ENCODE measurements at places on chromosomes 11 and 22. TPM values are rescaled to one million over a fixed set of nuclear protein-coding genes. Genes with fewer than 3 reads are reported as not detected.
A peak's percentile ranks its signal among the peaks of the same experiment; 100 is the strongest.

The LAMTOR1 gene
- total RNA-seq = 70.2 TPM

GRCh38 chr11:104078995-104079394 lies 42.6 kb downstream of the DDI1 start:
- no peak overlapping the region for H3K4me3 ChIP-seq
- H3K36me3 ChIP-seq = no peaks in the 10 kb centered on the region
- H3K27ac ChIP-seq = no peak overlapping the region

- peak overlapping the region; percentile 45 for H3K4me3 ChIP-seq
- peaks cover 57% of the 10 kb centered on the region for H3K4me1 ChIP-seq
- H3K36me3 ChIP-seq = no peaks in the 10 kb centered on the region
- H3K27ac ChIP-seq = peak overlapping the region; percentile 84
These were observed 11.9 kb upstream of the CD44 start for GRCh38 chr11:35126879-35127581.

DNA sequence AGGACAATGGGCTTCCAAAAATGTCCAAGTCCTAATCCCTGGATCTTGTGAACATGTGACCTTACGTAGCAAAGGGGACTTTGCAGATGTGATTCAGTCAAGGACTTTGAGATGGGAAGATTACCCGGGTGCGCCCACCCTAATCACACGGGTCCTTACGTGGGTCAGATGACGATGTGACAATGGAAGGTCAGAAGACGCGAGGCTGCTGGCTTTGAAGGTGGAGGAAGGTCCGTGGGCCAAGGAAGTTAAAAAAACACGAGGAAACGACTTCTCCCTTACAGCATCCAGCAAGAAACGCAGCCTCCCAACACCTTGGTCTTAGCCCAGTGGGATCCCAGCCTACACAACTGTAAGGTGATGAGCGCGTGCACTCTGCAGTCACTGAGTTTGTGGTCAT lies 860.1 kb downstream of the TBC1D22A start:
- no peaks in the 10 kb centered on the region for H3K4me1 ChIP-seq
- no peak for DNase-seq
- H3K36me3 ChIP-seq = no peaks in the 10 kb centered on the region
- no peak overlapping the region for H3K4me3 ChIP-seq
- H3K27me3 ChIP-seq = no peaks in the 10 kb centered on the region

The IL10RA gene
- 87.8 TPM for total RNA-seq

The AP1B1 gene
- 89.5 TPM for total RNA-seq

DNA sequence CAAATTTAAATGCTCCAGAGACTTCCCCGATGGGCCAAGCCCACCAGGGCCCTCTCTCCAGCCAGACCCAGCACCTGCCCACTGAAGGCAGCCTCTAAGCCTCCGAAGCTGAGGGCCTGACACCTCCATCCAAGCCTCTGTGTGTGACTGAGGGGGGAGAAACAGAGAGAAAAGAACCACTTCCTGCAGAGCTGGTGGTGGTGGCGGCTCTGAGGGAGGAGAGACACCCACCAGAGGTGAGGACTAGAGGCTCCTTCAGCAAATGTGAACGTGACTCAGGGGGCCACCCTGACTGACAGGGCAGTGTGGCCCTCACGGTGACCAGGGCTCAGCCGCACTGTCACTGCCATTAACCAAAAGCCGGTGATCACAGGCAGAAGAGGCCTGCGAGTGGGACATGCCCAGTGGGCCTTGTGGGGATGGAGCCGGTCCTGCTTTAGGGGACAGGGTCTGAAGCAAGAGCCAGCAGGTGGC lies 31.0 kb upstream of the CD5 start:
- H3K36me3 ChIP-seq = peaks cover 58% of the 10 kb centered on the region
- peak overlapping the region; percentile 67 for H3K27ac ChIP-seq
- H3K27me3 ChIP-seq = no peaks in the 10 kb centered on the region
- peaks cover 88% of the 10 kb centered on the region for H3K4me1 ChIP-seq
- peak overlapping the region; percentile 47 for H3K4me3 ChIP-seq

The CRYBB3 gene
- total RNA-seq = not detected

The RASD2 gene
- not detected for total RNA-seq

The CENATAC gene
- 50.1 TPM for total RNA-seq

The GSTT2 gene
- total RNA-seq = not detected

The LIF gene
- 455 TPM for total RNA-seq

GRCh38 chr11:115127790-115128189 lies 376.4 kb downstream of the CADM1 start:
- peaks cover 6% of the 10 kb centered on the region for H3K27me3 ChIP-seq
- H3K4me3 ChIP-seq = no peak overlapping the region
- no peaks in the 10 kb centered on the region for H3K36me3 ChIP-seq
- no peak for DNase-seq
- no peak overlapping the region for H3K27ac ChIP-seq
- H3K4me1 ChIP-seq = no peaks in the 10 kb centered on the region

- H3K4me1 ChIP-seq = no peaks in the 10 kb centered on the region
- no peak overlapping the region for H3K4me3 ChIP-seq
- H3K36me3 ChIP-seq = no peaks in the 10 kb centered on the region
- H3K27me3 ChIP-seq = peaks cover 2% of the 10 kb centered on the region
- DNase-seq = no peak
These were observed 27.2 kb upstream of the PPARA start for GRCh38 chr22:46122980-46123693.

GRCh38 chr11:911031-911889 lies 650 bp upstream of the CHID1 start:
- H3K36me3 ChIP-seq = peaks cover 6% of the 10 kb centered on the region
- H3K4me3 ChIP-seq = peak overlapping the region; percentile 94
- no peaks in the 10 kb centered on the region for H3K27me3 ChIP-seq

Data from activated T-helper 1 cell treated with anti-CD3 and anti-CD28 coated beads, Interleukin-12 subunit alpha, Interleukin-12 subunit beta, Interleukin-2, Interleukin-4 antibody, amounts not matched to agents 30 ng/mL and 10 ng/mL and 1 ng/mL, durations not matched to agents 14 hours and 24 hours and 36 hours (primary cell).